T-helper 1 cell (primary cell): ENCODE measurements at places on chromosomes 7 and 10.

GRCh38 chr10:35037104-35037503, 53.0 kb downstream of the CUL2 start:
- no peak for DNase-seq

DNA sequence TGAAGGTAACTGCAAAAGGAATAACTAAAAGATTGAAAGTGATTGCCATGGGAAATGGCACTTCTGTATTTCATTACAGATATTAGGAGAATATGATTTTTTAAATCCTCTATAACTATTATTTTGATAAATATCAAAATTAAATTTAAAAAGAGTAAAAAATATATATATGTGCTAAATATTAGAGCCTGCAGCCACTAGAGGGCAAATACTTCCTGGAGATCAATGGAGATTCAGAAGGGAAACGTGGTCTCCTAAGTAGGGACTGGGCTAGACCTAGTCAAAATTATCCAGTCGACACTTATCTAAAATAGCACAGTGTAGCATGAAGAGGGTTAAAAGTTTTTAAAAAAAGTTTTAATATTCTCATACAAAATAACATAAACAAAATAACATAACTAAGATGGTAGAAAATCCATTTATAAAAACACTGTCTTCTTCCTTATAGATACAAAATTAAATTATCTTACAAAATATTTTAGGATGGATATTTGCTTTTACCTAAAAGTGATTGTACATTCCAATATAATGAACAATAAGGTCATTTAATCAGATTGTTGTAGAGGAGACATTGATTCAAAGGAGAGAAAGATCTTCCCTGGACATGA, 434.3 kb downstream of the MDFIC start:
- no peak for DNase-seq

- no peak for DNase-seq
These were observed 183.6 kb downstream of the PFKFB3 start for GRCh38 chr10:6386346-6386745.

GRCh38 chr10:11742009-11742778, at the start of gene ECHDC3:
Gene ECHDC3 (plus strand): TSS chr10:11742382. CDS start chr10:11742577, 195 bp downstream.
- peak; percentile 38 for DNase-seq

- DNase-seq: no peak
These were observed 17.9 kb downstream of the JCAD start for GRCh38 chr10:30041196-30042105.

DNA sequence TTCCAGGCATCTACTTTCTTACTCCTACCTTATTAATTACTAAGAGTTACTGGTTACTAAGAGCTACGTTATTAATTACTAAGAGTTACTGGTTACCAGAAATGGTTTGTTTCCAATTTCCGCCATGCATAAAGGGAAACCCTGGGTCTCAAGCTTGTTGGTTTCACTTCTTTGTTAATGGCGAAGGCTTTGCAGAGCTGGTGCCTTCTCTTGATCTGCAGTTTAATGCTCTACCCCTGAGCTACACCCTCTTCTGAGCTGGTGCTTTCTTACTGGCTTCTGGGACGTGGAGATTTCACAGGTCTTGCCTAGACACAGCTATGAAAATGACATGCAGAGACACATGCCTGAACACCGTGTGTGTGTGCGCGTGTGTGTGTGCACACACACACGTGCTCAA, 560 bp downstream of the CPA4 start:
- DNase-seq: no peak

GRCh38 chr10:75395932-75396630, 5.5 kb downstream of the ZNF503 start:
- DNase-seq: no peak

DNA sequence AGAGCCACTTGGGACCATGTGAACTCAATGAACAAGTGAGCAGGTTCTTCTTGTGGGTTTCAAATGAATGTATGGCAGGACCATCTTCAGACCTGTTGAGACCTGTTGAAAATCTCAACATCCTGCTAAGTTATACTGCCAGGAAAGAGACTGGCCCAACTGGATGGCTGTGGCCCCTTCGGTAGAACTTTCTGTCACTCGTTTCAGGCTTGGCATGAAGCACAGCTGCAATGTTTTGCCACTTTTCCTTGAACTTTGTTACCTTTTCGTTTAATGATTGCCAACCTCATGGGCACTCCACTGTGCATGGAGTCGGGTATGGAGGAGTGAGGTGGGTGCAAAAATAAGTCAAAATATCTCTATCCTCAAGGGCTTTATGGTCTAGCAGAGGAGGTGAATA, 36.7 kb upstream of the SLC35B4 start:
- no peak for DNase-seq

GRCh38 chr7:153640586-153640985, 411.6 kb upstream of the DPP6 start:
- no peak for DNase-seq

- DNase-seq: no peak
These were observed 3.1 kb downstream of the PALS2 start for GRCh38 chr7:24576171-24577025.

- DNase-seq: no peak
These were observed 76.4 kb downstream of the CALN1 start for GRCh38 chr7:72335561-72336381.

- no peak for DNase-seq
These were observed 284.2 kb downstream of the MTERF1 start for GRCh38 chr7:91596287-91596686.

- DNase-seq: no peak
These were observed 244.6 kb downstream of the POLR1F start for GRCh38 chr7:19464241-19464640.

DNA sequence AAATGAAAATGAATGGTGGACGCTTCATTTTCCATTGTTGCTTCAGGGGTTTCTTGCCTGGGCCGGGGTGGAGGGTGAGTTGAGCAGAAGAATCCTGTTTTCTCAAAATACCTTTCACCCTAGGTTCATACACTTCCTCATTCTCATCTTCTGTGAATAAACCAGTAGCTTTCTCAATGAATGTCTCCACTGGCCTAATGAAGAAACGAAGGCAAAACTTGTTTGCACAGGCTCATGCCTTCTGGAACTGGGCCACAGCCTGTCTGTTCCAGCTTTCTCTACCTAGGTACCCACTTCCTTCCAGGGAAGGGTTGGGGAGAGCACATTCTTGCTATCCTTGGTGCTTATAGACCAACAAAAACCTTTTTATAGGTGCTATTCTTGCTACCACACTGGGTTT, 21.3 kb downstream of the STMP1 start:
- no peak for DNase-seq

DNA sequence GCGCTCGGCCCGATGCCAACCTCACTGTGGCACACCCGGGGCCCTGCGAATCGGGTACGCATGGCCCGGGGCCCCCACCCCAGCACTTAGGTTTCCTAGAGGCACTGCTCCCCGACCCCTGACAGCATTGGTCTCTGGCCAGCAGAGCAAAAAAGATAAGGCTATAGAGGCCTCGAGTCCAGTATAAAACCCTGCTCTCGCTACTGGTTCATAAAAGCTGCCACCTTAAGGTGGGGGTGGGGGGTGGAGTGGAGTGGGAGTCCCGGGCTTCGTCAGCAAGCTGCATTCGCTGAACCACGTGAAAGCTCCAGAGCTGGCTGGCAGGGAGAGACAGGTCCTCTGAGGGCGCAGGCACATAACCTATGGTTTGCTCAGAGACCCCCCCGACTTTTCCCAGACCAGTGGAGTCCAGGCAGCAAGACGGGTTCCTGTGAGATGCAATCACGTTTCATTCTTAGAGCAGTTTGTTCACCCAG, 1.3 kb downstream of the KAZALD1 start:
- no peak for DNase-seq

DNA sequence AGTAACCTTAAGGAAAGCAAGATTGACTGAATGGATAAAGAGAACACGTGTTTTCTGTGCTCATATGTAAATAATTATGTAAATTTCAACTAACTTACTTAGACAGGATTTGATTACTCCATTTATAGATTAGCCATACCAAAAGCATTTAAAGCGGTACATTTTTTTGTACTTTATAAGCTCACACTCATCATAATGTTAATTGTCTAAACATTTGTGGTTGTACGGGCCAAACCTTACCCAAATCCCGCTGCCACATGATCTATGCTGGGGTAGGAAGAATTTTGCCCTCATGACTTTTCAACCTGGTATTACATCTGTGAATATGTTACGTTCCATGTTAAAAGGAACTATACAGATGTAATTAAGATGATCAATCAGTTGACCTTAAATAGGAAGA, 29.1 kb downstream of the MKX start:
- no peak for DNase-seq

DNA sequence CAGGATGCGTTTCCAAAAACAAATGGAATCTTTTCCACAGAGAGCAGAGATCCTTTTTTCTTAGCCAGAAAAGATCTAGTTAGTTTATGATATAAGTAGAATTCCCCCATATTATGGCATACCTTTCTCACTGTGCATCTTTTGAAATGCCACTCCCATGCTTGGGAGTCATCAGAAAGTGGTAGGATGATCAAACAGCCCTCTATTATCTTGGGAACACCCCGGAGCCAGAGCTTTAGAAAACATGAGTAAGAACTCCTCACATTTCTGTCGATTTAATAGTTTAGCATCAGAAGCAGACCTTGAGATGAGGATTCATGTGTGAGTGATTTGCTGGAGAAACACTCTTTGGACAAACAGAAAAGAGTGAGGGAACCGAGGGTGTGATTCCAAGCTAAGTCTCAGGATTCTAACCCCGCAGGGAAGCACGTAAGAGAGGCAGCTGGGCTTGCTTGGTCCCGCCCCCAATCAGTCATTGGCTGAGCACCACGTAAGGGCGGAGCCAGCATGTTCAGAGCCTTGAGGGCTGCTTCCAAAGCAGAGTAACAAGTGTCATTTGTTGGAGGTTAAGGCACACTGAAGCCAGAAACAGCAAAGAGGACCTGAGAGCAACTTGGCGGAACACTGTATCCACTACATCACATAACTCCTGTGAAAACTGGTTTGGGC, 43.7 kb upstream of the NXPH1 start:
- DNase-seq: no peak

- no peak for DNase-seq
These were observed 489.4 kb upstream of the SORCS1 start for GRCh38 chr10:107653832-107654287.

DNA sequence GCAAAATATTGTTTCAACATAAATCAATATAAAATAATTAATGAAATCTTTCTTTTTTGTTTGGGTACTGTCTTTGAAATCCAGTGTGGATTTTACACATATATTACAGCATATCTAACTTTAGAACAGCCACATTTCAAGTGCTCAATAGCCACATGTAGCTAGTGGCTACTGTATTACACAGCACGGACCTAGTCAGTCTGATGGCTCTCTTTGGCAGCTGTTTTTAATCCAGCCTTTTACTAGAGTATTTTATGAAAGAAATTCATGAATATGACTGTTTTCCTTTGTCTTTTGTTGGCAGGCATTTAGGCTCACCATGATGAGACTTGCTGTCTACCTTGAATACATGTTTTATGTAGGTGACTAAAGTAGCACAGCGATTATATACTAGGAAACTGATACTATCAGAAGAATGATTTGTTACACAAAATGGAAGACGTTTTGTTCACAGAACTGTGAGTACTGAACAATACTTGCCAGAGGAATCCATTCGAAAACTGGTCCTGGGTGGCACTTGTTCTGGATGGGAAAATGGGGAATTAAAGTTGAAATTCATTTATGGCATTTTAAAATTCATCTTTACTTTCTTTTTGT, 386.7 kb downstream of the PHTF2 start:
- DNase-seq: no peak

- no peak for DNase-seq
These were observed 21.3 kb downstream of the PTPRE start for GRCh38 chr10:127928021-127928806.

DNA sequence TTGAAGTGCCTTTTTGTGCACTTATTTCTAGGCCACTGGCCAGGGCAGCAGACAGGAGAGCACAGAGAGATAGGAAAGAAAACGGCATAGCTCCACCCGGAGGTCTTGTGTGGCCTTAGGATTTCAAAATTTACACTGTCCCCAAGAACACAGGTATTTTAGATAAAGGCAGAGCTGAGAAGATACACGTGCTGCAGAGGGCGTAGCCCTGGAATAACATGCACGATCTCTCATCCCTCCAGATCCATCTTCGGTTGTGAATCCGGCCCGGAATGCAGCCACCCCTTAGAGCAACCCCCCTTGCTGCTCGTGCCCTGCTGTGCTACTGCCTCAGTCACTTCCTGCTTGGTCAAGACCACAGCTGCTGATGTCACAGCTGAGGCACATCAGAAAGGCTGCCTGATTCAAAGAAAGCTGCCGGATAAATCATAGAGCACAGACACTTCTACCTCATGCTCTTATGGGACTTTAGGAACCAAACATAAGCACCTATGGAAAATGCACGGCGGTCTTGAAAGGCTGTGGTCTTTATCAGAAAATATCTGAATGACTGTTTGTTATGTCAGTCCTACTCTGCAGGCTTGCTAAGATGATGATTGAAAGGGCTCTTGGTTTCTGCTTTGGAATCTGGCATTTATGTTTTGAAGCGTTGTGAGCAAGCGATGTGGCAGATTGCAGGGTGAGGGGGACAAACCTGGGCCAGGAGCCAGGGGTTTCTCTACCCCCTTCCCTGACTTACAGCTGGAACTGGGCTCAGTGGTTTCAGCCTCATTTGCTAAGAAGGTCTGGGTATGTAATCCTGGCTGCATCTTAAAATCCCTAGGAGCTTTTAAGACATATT, 152.0 kb downstream of the SVIL start:
- no peak for DNase-seq

DNA sequence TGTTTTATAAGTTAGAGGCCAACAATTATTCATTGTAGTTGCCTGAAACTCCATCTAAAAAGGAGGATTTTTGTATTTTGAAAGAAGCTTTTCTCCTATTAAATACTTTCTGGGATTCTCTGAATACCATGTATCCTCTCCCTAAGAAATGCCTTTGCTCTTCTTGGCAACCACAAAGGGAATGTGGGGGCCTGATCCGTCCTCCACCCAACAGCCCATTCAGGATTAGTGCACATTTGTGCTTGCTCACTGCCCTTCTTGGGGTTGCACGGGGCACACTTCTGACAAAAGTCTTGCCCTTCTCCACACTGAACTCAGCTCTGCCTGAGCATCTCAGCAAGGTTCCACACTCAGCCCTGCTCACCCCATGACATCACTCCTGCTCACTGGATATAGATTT, 194.2 kb downstream of the SLC25A13 start:
- no peak for DNase-seq
